Stimulated activated CD4-positive, alpha-beta T cell treated with anti-CD3 and anti-CD28 coated beads, Interleukin-12 subunit alpha, Interleukin-12 subunit beta, amount 100 ng/mL, for 24 hours (primary cell): ENCODE measurements at places on chromosomes 1 and 21.

GRCh38 chr1:11188858-11189451 is at the start of gene ANGPTL7:
Gene ANGPTL7, plus strand, starts transcription at chr1:11189355. Its CDS starts 225 bp downstream, at chr1:11189580.
- DNase-seq = no peak

DNA sequence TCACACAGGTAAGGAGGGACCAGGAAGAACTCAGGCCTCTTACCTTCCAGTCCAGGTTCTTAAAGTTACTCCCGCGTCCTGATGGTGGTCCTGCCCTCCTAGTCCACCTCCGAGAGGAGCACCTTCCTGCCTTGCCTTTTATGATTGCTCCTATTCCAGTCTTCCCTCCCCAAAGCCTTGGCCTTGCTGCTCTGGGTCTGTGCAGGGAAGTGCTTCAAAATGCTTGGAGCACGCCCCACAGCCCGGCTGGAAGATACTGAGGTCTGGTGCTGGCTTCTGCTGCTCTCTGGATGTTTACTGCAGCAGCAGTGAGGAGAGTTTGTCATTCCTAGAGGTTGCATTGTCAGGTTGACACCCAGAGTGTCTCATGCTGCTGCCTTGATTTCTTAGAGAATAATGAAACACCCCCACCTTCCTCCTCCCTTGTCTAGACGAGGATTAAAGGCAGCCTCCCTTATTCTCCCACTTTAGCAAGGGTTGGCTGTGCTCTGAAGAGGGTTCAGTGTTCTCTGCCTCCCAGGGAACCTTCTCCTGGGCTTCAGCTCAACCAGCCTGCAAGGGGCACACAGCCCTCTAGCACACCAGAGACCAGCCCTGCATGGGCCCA is 142.2 kb upstream of the CACNA1E start:
- DNase-seq = no peak

GRCh38 chr1:106276871-106277270 is 779.6 kb upstream of the PRMT6 start:
- no peak for DNase-seq

DNA sequence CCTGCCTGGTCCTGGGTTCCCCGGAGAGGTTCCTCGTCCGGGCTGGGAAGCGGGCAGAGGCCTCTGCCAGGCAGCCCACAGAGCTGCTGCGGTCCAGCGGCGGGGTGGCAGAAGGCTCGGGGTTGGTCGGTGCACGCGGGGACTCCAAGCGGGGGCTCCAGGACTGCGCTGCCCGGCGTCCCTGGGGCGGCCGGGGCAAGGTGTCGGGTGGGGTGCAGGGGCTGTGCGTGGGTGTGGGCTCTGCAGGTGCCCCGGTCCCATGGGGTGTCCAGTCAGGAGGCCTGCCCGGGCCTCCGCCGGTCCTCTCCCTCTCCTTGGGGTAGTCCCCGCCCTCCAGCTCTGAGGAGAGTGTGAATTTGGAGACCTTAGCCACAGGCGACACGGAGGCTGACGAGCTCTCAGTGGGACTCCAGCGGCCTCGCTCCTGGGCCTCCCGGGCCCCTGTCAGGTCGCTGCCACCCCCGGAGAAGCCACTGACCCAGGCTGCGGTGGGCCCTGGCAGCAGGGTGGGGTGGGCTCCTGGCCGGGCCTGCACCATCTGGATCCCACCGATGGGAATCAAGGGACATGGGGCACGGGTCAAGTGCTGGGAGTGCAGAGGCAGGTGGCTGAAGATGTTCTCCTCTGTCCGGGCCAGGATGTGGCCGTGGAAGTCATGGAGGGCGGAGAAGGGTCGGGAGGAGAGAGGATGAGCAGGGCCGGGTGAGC is 26.2 kb upstream of the EDN2 start:
- no peak for DNase-seq

- DNase-seq = no peak
These were observed 992 bp upstream of the USP48 start for GRCh38 chr1:21783679-21784603.

- no peak for DNase-seq
These were observed 18.8 kb downstream of the ADGRB2 start for GRCh38 chr1:31745096-31745945.

DNA sequence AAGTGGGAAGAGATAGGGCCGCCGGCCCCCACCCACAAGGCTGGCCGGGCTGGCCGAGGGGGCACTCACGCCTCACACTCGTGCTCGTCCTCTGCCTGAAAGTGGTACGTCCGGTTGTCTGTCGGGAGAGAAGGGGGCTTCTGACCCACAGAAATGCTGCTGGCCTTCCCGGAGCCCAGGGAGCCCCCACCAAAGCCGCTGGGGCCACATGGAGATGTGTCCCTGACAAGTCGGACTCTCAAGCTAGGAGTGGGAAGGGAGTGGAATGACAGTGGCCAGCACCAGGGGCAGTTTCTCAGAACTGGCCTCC is 12.8 kb upstream of the TCEA3 start:
- no peak for DNase-seq

GRCh38 chr1:53577761-53578100 is 118.5 kb downstream of the DMRTB1 start:
- no peak for DNase-seq

GRCh38 chr1:6090996-6091822 is 45.5 kb downstream of the KCNAB2 start:
- no peak for DNase-seq

GRCh38 chr1:225360119-225360518 is 67.7 kb downstream of the LBR start:
- DNase-seq = no peak
